Stimulated activated CD4-positive, alpha-beta T cell treated with anti-CD3 and anti-CD28 coated beads, Interleukin-2, amount 100 ng/mL, for 24 hours (primary cell): ENCODE measurements at places on chromosomes 6 and 20.

GRCh38 chr20:61957961-61958715, 107.5 kb downstream of the TAF4 start:
- peak; percentile 20 for DNase-seq

DNA sequence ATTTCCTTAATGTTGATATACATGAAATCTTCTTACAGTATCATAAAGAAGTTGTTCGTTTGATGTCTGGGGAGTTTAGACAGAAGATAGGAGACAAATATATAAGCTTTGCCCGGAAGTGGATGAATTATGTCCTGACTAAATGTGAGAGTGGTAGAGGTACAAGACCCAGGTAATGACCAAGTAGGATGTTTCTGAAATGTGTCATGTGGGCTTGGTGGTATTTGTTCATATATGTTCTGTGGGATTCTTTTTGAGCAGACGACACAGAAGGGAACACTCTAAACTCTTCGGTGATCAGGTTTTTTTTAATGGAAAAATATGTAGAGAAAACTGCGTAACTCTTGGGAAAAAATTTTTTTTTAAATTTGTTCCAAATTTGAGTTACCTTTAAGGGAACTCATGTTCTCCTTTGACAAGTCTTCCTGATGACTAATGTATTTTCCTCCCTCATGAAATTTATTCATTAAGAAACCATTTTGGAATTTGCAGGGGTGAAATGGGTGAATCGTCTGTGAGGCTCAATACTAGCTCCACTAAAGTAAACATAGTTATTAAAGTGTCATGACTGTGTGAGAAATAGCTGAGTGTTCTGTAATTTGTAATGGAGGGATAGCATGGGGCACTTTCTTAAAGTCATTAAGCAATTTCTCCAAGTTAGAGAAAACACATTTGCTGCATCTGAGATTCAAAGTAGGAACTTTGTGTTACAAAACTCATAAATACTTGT, 100.6 kb downstream of the MAP3K4 start:
- no peak for DNase-seq

DNA sequence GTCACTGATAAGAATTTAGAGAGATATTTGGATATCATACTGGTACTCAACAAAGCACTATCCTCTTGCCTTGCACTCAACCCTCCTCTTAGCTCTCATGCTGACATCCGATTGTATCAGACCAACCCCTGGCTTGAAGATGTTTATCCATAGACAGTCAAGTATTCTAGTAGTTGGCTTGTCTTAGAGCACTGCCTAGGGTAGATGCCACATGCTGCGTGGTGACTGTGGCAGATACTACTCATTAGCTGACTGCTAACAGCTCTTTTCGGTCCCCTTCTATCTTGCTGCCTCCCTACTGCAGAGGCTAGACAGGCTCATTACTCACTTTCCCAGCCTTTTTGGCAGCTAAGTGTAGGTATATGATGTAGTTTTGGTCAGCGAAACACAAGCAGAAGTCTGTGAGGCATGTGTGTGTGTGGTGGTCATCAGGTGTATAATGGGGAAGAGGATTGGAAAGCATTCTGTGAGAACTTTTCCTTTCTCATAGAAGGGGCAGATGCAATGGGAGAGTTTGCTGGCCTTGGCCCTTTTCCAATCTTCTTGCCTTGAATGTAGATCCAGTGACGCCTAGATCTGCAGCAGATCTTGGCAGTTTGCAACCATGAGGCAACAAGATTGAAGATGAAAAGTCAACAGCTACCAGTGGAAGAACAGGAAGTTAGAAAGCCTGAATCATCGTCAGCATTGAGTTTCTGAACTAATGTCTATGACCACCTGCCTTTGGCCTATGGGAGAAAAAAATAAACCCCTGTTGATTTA, 4.4 kb upstream of the IFNGR1 start:
- no peak for DNase-seq

DNA sequence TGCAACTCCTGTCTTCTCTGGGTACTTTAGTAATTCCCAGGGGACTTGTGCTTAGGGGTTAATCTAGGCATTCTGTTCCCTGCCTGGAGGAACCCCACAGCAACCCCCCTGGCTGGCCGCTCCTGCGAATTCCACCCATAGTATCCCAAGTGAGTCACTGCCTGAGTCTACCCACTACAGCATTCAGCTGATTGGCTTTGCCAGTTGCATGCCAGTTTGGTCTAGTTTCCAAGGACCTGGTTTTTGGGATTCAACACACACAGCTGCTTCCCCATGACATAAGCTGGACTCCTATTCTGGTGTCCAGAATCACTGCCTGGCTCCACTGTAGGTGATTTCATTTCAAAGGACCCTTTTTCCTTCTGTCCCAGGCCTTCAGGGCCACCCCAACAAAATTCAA, 40.3 kb downstream of the PLCG1 start:
- no peak for DNase-seq

- no peak for DNase-seq
Measured at GRCh38 chr6:12084681-12085080, 72.6 kb downstream of the HIVEP1 start.

- DNase-seq = no peak
Measured at GRCh38 chr6:167092672-167093339, 30.1 kb upstream of the CCR6 start.

- DNase-seq = no peak
Measured at GRCh38 chr6:81562169-81562568, 190.3 kb downstream of the TENT5A start.

- no peak for DNase-seq
Measured at GRCh38 chr6:125728739-125729138, 20.7 kb upstream of the HEY2 start.

GRCh38 chr6:137363805-137364138, 130.4 kb downstream of the OLIG3 start:
- DNase-seq = no peak

GRCh38 chr6:154994836-154995253, 270 bp upstream of the TIAM2 start:
- DNase-seq = no peak

GRCh38 chr6:36633370-36633769, 39.2 kb downstream of the SRSF3 start:
- no peak for DNase-seq

DNA sequence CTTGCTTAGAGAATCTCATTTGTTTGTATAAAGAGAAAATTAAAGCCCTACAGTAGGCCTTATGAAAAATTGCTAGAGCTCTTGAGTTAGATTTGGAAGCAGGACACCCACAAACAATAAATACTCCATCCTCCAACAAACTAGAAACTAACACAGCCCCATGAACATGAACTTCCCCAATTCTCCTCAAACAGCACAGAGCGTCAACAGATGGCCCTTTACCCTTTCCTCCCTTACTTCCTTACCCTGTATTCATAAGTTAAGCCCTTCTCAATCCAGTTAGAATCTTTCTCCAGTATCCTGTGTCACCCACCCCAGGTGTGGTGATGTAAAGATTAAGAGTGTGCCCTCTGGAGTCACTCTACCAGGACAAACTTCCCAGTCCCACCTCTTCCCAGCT, 113.7 kb downstream of the UNC5CL start:
- DNase-seq = no peak

- no peak for DNase-seq
Measured at GRCh38 chr6:113954653-113955052, 16.3 kb downstream of the HDAC2 start.

DNA sequence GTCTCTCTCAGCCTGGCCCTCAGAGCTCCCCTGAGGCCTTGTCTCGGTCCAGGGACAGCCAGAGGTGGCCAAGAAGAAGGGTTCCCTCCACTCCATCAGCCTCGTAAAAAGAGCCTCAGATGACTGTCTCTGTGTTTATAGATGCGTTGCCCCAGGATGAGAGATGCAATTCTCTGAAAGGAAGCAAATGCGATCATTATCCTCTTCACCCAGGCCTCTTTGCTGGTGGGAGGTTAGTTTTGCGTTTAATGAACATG, 90.4 kb downstream of the YTHDF1 start:
- DNase-seq = no peak

DNA sequence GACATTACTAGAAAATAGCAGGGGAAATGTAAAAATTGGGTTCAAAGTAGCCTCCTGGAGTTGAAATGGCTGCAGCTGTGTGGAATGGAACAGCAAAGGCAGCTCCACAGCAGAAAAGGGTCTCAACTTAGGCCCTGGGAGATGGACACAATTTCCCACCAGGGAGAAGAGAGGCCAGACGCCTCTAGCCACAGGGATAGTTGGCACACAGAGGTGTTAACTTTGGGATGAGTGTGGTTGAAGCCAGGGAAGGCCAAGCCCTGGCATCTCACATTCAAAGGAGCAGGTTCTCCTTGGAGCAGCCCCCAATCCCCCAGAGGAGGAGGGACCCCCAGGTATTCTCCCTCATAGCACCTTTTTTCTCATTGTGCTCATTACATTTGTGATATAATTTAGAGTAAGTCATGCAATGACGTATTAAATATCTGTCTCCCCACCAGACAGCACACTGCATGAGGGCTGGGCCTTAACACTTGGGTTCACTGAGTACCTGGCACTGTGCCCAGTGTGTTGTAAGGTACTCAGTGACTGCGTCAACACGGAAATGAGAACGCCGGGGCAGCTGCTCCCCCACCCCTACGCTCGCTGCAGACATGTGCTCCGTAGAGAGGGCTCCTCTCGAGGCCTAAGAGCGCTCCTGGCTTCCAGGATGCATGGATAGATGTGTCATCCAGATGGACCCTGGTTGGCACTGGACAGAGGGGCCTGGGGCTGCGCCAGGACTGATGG, 76.0 kb upstream of the CD93 start:
- DNase-seq = no peak

GRCh38 chr6:6597682-6598081, 9.2 kb downstream of the LY86 start:
- DNase-seq = no peak

GRCh38 chr6:3412779-3413500, 43.9 kb downstream of the SLC22A23 start:
- DNase-seq = no peak

DNA sequence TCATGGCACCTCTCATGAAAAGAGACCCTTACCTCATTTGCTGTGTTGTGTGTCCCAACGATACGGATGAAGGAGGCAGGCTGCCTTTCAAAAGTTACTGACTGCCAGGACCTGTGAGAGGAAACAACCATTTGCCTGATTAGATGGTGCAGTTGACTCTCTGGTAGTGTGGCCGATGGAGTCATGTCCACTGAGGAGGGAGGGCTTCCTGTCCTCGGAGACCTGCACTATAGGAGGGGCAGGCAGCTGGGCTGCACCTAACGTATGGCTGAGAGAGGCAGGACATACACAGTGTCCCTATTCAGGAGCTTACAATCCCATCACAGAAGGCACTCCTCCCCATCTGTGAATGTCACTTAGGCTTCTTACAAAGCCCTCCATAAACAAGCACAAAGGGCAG, 373.0 kb downstream of the ZFAND3 start:
- no peak for DNase-seq

- no peak for DNase-seq
Measured at GRCh38 chr20:24017458-24017755, 28.8 kb upstream of the GGTLC1 start.

- DNase-seq = no peak
Measured at GRCh38 chr20:58832457-58832856, 18.2 kb downstream of the GNAS-AS1 start.
